BJ (cell line): ENCODE measurements at places on chromosomes 13 and 19.

DNA sequence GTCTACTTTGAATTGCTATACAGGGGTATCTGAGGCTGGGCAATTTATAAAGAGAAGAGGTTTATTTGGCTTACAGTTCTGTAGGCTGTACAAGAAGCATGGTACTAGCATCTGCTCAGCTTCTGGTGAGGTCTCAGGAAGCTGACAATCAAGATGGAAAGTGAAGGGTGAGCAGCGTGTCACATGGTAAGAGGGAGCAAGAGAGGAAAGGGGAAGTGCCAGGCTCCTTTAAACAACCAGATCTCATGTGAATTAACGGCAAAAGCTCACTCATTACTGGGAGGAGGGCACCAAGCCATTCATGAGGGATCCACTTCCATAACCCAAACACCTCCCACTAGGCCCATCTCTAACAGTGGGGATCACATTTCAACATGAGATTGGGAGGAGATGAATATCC is 222.4 kb downstream of the TDRD3 start:
- DNase-seq = no peak

- DNase-seq = no peak
Measured at GRCh38 chr19:32919365-32919764, 49.8 kb upstream of the SLC7A9 start.

DNA sequence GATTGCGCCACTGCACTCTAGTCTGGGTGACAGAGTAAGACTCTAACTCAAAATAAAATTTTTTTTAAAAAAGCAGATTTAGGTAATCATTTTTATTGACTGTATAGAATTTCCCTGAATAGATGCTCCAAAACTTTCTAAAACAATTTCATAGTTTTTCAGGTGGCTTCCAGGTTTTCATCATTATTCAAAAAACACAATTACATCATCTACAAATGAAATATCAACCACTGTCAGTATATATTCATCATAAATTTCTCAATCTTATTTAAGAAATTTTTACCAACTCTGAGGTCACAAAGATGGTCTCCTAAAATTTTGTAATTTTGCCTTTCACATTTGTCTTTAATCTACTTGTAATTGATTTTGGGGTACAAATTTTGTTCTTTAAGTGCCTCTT is 48.1 kb downstream of the ZC3H13 start:
- no peak for DNase-seq

DNA sequence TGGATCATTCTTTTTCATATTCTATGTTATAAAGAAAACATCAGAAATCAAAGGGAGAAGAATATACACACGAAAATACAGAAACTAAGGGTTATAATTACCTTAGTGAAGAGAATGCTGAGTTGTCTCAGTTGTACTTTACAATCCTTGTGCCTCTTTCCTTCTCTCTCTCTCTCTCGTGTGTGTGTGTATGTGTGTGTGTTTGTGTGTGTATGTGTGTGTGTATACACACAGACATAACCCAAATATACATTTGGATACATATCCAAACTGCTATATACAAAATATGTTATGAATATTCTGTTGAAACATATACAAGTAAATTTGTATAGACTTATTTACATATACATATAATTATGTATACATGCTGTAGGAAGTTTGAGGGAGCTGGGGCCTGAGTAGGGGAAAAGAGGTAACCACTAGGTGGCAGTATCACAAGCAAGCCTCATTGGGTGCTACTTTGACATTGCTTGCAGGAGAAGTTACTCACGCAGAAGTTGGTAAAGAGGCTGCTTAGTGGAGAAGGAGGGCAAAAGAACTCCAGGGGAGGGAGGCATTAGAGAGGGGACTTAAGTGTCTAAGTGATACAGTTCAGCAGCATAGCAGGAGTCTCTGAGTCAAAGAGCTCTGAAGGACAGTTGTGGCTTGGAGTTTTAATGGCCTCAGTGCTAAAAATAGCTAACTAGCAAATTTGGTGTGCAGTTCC is 465.1 kb upstream of the PCDH20 start:
- no peak for DNase-seq

DNA sequence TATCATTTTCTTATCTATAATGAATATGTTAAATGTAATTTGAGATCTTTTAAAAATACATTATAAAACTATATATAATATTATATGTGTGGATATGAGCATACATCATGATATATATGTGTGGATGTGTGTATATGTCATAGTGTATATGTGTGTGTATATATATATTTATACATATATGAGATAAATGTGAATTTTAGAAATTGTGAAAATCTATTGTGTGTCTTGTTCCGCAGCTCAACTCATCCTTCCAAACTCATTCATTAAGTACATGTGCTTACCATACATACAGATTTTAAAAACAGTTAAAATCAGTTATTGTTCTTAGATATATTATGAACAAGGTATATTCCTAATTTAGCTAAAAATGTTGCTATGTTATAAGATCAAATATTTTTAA is 435.2 kb upstream of the MIR17HG start:
- no peak for DNase-seq

- DNase-seq = no peak
Measured at GRCh38 chr13:50779443-50780200, 63.9 kb downstream of the DLEU7 start.

DNA sequence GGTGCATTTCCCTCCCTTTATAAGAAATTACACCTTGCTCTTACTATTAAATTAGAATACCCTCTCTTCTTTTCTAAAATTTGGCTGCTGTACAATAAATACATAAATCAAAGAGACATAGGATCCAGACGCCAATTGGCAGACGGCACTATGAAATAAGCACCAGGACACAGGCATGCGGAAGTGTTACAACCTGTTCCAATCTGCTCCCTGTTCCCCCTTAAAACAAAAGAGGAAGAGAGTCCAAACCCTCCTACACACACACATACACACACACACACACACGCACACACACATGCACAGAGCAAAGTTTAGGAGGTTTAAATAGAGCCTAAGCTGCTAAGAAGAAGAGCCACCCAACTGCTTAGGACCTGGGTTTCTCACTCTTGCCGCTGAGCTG is 75.6 kb upstream of the ZNF507 start:
- DNase-seq = no peak

GRCh38 chr13:30905932-30906383 is at the start of gene MEDAG:
Gene MEDAG, plus strand, starts transcription at chr13:30906271. Its CDS starts 245 bp downstream, at chr13:30906516.
- no peak for DNase-seq

- no peak for DNase-seq
Measured at GRCh38 chr19:44607049-44607448, 6.3 kb upstream of the IGSF23 start.

GRCh38 chr13:90768116-90768515 is 579.4 kb upstream of the MIR17HG start:
- DNase-seq = no peak

DNA sequence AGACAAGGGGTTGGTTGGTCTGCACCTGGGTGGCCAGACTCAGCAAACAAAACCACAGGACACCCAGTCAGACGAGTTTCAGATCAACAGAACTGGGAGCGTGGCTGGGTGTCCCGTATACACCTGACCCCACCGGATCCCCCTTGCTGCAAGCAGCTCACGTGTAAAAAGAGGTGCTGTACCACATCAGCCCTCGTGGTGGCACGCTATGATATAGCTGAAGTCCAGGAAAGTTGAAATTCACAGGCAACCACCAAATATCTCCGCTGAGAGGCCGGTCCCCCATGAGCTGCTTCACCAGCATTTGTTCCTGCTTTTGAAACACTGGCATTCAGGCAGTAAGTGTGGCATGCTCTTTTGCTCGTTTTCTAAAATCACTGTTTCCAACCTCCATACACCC is 92.3 kb downstream of the TUBA3C start:
- no peak for DNase-seq

GRCh38 chr13:79549355-79550106 is 68.6 kb downstream of the NDFIP2 start:
- DNase-seq = no peak

DNA sequence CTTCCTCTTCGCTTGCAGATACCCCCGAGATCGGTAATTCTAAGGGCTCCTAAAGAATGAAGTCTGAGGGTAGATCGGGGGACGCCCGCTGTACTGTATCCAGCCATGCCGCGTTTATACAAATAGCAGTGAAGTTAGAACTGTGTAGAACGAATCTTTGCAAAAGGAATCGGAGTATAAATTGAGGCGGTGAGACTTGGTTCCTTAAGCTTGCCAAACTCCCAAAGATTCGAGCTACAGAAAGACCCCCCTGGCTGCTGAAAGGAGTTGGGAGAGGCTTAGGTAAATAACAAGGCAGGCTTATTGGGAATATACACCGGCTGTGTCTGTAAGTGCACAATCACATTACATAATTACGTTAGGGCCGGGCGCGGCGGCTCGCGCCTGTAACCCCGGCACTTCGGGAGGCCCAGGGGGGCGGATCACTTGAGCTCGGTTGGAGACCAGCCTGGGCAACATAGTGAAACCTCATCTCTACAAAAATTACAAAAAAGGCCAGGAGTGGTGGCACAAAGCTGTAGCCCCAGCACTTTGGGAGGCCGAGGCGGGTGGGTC is 12.2 kb downstream of the TMEM160 start:
- DNase-seq = no peak

GRCh38 chr19:55265173-55265572 is 6.4 kb upstream of the PPP6R1 start:
- DNase-seq = no peak

DNA sequence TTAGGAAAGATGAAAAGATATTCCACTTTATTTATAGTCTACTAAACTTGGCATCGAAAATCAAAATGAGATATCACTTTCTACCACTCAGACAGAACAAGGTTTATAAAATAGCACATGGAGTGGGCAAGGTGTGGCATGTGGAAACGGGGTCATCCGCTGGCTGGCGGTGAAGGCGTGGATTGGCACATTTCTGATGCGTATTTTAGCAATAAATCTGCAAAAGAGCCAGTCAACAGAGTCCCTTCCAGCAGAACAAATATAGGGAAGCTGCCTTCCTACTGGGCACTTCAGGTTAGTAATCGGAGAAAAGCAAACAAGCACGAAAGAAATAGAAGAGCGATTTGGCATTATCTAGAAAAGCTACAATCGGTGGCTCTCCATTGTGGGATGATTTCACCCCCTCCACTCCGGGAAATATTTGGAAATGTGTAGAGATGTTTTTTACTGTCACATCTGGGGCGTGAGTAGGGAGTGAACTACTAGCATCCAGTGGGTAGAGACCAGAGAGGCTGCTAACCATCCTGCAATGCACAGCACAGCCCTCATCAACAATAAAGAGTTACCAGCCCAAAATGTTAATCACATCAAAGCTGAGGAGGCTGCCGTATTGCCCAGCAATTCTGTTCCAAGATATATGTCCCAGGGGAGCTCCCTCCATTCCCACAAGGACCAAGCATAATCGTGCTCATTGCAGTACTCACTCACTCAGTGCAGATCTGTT is 116.1 kb upstream of the PEG3 start:
- no peak for DNase-seq

GRCh38 chr13:94394723-94395122 is 84.8 kb downstream of the DCT start:
- no peak for DNase-seq

GRCh38 chr13:79663435-79663834 is 182.5 kb downstream of the NDFIP2 start:
- DNase-seq = no peak

DNA sequence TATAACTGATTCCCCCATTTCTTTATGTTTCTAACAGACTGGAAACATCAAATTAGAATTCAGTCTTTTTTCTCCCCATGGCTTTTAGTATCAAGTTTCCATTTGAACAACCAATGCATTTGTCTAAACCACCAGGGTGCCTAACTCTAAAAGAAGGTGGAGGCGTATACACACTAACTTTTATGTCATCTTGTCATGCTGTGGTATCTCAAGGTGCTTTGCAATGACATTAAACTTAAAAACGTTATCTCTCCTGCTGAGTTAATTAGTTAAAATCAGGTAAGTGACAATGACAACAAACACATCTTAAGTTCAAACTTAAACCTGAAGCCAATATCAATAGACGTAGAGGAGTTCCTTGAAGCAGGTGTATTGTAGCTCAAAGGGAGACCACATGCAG is 1001.7 kb downstream of the PCDH17 start:
- DNase-seq = no peak

- DNase-seq = no peak
Measured at GRCh38 chr19:29550896-29551295, 25.1 kb downstream of the VSTM2B start.

GRCh38 chr19:8371011-8371804 is 7.3 kb downstream of the ANGPTL4 start:
- DNase-seq = no peak
